ENCODE measurements at places on chromosomes 5 and 9.

DNA sequence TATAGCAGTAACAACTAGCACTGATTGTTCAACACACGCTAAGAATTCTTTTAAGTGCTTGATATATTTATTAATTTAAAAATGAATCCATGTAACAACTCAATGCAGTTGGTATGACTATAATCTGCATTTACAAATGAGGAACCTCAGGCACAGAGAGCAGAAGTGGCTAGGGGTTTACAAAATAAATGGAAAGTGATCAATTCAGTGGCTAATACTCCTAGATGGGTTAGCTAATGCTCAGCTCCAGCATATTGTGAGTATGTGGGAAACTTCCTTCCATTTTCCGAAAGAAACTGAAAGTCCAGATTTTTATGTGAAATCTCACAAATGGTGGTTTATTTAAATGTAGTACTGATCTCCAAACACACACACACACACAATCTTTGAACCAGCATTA is 128.0 kb downstream of the RFX3 start:
- DNase-seq: no peak

DNA sequence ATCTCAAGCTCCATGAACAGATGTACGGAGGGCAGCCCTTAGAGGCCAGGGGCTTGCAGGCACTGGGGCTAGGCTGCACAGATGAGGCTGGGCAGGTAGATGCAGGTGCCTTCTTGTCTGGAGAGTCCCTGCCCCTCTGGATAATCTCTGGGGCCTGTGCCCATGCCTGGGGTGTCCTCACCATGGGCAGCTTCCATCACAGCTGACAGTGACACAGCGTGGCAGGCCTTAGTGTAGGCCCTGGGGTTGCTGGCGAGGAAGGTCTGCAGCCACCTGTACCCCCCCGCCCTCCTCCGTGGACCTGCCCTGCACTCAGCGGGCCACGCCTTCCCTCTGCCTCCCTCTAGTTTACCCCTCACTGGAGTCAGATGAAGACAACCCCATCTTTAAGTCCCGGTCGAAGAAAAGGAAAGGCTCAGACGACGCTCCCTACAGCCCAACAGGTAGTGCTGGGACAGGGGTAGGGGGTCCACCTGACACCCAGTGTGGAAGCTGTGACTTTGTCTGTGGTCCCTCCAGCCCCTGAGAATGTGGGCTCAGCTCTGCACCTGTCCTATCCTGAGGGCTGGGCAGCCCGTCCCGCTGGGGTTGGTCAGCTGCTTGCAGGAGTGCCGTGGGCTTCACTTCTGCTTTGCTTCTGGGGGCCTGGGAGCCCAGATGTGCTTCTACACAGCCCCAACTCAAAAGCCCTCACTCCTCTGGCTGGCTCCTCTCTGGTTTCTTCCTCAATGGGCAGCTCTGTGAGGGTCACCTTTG is 98.4 kb downstream of the PHF2 start:
- DNase-seq: no peak

GRCh38 chr9:18502546-18502945 is 28.6 kb downstream of the ADAMTSL1 start:
- DNase-seq: no peak

DNA sequence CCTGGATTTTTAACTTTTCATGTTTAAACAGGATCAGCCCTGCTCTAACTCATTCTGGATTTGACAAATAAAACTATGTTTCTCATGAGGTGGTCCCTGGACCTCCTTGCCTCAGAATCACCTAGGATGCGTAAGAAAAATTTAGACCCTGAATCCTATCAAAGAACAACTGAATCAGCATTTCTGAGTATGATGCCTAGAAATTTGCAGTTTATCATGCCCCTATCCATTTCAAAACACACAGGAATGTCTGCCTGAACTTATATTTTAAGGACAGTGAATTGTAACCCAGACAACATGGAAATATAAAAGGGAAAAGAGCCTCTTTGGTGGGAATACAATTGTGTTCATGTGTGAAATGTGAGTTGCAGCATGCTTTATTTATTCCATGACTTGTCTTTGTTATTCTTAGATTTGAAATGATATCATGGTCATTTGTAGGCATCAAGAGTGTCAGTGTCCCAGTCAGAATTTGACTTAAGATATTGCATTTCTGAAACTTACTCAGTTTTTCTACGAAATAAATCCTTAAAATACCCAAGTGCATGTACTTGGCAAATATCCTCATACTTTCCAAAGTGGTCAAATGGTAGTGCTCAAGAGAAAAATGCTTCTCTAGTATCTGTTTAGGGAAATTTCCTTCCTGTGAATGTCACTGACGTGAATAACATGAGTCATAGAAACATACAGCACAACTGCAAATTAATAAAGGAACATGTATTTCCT is 144.3 kb downstream of the GIN1 start:
- no peak for DNase-seq

DNA sequence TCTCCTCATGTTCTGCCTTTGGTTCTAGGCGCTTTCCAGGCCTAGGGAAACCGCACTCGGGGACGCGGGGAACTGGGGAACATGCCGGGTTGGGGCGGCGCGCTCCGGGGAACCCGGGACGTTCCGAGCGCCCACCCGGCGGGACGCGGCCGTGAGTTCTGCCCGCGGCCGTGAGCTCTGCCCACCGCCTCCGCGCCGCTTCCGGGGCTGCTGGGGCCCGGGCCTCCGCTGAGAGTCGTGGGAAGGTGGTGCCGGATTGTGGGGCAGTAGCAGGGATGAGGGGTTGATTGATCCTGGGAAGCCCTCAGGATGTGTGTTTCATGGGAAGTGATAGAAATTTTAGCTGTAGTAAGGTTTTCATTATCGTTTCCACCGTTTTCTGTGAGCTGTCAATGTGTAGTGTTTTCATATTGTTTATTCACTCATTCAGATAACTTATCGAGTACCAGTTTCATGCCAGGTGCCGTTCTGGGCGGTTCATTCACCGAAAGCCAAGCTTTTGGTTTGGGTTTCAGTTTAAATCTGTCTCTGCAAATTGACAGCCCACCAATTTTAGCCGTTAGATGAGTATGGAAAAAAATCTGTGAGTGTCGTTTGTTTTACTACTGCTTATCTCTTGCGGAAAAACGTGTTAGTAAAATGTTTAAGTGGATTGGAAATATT is 657 bp downstream of the MTRR start:
- peak; percentile 53 for DNase-seq

DNA sequence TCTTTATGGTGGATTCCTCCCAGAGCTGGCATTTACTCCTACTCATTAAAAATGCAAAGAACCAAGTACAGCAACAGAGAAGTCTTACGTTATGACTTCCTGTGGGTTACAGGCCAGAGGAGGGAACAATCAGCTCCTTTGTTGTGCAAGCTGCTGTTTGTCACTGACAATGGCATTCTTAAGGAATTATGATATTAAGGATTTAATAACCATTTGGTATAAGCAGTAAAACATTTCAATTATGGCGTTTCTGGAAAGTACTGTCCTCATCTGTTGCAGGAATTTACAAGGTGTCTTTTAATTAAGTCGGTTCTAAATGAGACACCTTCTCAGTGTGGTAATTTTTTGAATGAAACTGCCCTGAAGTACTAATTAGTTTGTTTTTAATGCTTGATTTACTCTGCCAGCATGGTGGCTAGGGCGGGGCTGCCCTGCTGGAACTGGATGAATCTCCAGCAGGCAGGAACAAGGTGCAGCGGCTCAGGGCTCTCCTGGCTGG is 49.1 kb upstream of the VDAC1 start:
- DNase-seq: no peak

- DNase-seq: no peak
These were observed 11.7 kb upstream of the FGF1 start for GRCh38 chr5:142697356-142698255.

DNA sequence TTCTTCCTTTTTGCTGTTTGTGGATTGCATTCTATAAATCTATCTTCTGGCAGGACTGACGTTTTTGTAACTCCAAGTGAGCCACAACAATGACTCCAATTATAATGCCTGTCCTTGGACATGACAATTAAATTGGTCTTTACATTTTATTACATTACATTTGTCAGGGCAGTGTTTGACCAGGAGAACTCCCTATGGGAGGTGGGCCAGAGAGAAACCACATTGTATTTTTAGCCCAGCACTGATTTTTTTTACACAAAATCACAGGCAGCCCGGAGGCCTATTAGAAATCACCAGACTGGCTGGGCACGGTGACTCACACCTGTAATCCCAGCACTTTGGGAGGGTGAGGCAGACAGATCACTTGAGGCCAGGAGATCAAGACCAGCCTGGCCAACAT is 99.1 kb upstream of the SMC5 start:
- DNase-seq: no peak

- no peak for DNase-seq
These were observed 62.4 kb downstream of the MFAP3 start for GRCh38 chr5:154101184-154101583.

- DNase-seq: no peak
These were observed 977 bp upstream of the PRDM12 start for GRCh38 chr9:130663258-130663976.

DNA sequence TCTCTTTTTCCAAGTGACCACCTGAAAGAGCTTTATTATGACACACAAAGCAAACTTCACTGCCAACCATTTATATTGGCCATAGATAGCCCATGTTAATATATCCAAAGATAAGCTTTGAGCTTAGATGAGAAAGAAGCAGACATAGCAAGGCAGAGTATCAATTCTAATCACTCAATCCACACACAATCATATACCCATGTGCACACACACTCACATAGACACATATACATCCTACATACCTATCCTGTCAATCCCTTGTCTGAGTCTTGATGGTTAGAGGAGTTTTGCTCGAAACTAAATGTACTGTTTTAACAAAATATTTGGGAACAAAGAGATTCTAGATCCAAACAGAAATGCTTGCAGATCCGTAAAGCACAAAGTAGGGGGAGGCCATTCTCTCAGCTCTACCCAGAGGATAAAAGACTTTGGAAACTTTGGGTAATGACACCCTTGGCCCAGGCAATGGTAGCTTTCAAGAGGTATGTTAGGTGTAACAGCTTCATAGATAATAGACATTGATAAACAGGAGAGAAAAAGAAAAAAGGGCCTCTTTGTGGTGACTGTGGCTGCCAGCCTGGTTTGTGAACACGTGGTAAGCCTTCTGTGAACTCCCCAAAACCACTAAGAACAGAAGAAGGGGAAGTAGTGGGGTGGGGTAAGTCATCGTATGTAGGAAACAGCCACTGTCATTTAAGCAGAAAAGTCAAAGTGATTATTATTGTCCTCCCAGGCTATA is 121.6 kb downstream of the TLR4 start:
- DNase-seq: peak; percentile 39

- no peak for DNase-seq
These were observed 14.5 kb upstream of the RARS1 start for GRCh38 chr5:168471785-168472184.

DNA sequence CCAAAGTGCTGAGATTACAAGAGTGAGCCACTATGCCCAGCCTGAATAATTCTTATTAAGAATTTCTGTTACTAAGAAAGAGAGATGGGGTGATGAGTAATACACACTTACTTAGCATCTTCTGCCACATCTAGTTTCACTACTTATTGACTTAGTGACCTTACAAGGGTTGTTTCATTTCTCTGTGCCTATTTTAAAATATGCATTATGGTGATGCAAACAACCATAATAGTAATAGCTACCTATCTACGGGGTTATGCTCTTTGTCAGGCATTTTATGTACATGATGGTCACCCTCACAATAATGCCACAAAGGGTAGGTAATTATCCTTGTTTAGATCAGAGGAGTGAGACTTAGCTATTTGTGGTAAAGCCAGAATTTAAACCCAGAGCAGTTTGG is 499.0 kb upstream of the SGCD start:
- no peak for DNase-seq

- no peak for DNase-seq
These were observed 88.1 kb downstream of the KDM4C start for GRCh38 chr9:6845880-6846279.

DNA sequence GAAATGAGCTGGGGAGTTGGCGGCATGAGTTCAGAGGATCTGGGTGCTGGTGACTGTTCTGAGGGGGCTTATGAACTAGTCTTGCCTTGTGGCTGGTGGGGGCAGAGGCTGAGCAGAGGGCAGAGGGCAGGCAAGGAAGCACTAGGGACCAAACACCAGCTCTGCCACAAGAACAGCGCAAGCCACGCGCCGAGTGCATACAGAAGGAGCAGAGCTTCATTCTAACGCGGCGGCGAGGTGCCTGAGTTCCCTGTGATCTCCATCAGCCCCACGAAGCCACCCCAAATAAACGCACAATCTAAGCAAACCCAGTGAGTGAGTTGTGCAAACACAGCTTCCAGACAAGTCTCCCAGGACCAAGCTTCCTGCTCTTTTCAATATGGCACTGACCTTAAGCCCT is 110.6 kb upstream of the ALDH1B1 start:
- no peak for DNase-seq

- no peak for DNase-seq
These were observed 97.4 kb downstream of the HINT1 start for GRCh38 chr5:131067636-131068035.

DNA sequence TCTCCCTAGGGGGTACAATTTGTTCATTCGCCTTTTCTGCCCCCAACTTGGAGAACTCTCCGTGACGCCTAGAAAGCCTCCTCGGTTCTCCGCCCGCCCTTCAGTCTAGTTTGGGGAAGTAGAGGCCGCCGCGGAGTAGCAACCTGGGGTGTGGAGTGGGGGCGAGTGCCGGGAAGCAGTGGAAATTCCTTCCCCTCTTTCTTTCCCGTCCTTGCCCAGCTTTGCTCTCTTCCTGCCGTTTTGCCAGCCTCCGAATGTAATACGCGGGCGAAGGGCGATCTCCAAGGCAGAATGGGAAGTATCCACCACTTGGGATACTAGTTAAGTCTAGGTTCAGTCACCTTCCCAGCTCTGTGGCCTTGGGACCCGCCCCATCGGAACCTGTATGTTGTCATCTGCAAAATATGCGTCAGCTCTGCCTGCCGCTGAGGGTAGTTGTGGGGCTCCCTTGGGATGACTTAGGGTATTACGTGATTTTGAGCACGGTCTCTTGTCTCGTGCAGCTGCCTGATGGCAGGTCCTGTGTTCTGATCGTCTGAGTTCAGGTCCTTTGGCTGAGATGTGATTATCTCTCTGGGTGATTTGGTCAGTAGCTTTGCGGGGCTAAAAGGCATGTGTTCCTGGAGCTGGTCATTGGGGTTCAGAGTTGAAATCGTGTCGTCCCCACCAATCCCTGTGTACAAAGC is 724 bp downstream of the PAM start:
- peak; percentile 79 for DNase-seq

Measured in stimulated activated CD4-positive, alpha-beta T cell treated with anti-CD3 and anti-CD28 coated beads, Interleukin-2, amount 100 ng/mL, for 24 hours (primary cell).